ENCODE measurements at places on chromosomes 4 and X.

DNA sequence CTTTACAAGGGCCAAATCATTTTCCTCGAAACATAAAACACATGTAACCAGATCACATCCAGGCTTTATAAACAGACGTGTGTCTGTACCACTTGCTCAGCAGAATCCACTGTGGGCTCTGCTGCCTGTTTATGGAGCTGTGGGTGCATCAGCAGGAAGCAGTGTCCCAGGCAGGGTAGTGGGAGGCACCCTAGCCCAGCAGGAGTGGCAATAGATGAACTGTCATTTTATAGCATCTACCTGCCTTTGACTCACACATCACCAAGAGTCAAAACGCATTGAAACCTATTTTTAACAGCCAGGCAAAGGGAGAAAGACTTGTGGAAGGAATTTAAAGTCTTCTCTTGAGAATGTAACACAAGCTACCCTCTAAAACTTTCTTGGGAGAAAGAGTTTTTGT, 169.1 kb upstream of the TENM3 start:
- no peak for DNase-seq

- no peak for DNase-seq
Measured at GRCh38 chr4:121977251-121978171, 25.7 kb upstream of the TRPC3 start.

DNA sequence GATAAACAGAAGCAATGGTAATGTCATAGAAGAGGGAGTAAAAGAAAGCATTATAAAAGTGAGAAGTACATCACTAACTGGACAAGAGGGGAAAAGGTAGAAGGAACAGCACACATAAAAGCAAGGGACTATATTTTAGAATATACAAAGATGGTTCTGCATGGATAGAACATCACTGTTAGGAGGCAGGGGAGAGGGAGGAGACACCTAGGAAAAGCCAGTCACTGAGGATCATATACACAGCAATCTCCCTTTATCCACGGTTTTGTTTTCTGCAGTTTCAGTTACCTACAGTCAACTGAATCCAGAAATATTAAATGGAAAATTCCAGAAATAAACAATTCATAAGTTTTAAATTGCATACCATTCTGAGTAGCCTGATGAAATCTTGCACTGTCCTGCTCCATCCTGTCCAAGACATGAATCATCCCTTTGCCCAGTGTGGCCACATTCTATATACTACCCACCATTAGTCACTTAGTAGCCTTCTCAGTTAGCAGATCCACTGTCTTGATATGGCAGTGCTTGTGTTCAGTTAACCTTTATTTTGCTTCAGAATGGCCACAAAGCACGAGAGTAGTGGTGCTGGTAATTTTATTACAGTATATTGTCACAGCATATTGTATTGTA, 74.2 kb downstream of the PPA2 start:
- DNase-seq = no peak

GRCh38 chr4:87865960-87866598, 33.3 kb downstream of the MEPE start:
- DNase-seq = no peak

DNA sequence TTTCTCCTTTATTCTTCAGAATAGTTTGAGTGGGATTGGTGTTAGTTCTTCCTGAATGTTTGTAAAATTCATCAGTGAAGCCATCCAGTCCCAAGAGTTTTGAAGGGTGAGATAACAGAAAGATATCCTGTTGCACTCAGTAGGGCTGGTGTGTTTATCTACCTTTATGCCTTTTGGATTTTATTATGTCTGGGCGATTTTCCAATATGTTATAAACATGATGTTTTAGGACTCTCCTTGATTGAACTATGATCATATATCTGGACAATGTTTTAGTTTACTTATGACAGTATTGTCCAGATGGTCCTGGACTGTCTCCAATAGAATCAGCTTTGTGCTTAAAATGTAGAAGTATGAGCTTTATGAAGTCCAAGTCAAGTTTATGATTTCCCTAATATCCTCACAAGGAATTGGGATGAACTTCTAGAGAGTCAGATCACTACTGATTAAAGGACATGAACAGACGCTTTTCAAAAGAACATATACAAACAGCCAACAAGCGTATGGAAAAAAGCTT, 77.6 kb upstream of the ITM2A start:
- DNase-seq = no peak

- DNase-seq = no peak
Measured at GRCh38 chrX:154082396-154083125, 15.0 kb downstream of the MECP2 start.

DNA sequence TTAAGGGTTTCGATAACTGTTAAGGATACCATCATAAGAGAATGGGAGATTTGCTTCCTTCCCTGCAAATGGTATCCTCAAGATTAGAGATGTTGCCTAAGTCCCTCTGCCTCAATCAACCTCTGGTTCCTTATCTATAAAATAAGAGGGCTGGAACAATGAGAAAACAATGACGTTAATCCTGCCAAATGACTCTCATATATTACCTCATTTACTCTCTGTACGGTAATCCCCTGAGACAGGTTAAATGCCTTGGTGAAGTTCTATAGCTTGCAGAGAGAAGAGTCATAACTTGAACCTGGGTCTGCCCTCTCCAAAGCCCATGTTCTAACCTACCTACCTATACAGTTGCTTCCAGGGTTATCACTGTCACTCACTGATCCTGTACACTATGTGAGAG, 100.2 kb upstream of the OTUD4 start:
- DNase-seq = no peak

Measured in neuronal stem cell (in vitro differentiated cells).